Nucleus accumbens (tissue), 56 donors: ENCODE measurements at places on chromosomes 6 and 20.
A peak's percentile ranks its signal among the peaks of the same experiment; 100 is the strongest.

DNA sequence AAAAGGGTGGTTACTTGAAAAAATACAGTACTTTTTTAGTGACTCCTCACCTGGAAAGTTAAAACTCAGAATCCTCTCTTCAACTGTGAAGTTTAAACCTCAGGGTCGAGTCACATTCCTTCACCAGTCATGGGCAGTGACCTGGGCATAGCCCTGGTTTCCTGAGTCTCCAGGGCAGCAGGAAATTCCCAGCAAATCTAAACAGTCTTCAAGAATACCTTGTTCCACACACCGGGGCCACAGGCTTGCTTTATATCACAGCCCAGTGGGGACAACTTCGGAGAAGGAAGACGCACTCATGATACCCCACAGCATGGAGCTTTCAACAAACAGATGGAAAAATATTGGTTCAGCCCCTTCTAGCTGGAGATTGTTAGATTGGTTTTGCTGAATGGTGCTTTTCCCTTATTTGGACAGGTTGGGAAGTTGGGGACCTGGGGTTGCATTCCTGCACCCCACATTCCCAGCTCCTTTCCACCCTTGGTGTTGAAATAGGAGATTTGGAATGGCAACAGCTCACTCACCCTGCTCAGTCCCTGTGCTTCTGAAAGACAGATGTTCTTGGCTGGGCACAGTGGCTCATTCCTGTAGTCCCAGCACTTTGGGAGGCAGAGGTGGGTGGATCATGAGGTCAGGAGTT is 113.0 kb upstream of the TMEM170B start:
- DNase-seq: no peak

DNA sequence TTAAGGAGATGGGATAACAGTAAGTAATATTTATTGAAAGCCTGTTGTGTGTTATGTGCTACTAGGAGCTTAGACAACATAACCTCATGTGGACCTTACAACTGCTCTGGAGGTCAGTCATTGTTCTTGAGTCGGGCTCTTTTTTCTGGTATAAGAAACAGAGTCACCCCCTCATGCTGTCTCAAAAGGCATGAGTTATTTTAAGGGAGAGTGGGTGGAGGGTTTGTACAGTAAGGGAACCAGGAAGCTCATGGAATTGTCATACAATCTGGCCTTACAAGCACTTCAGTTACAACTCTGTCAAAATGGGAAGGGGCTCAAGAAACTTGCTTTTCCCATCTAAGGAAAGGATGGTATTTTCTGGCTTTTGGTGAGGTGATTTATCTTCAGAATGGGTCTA is 16.5 kb upstream of the DSE start:
- no peak for DNase-seq

- no peak for DNase-seq
These were observed 392.9 kb downstream of the GJA1 start for GRCh38 chr6:121828146-121828886.

GRCh38 chr6:100899202-100899601 is 18.1 kb upstream of the ASCC3 start:
- no peak for DNase-seq

DNA sequence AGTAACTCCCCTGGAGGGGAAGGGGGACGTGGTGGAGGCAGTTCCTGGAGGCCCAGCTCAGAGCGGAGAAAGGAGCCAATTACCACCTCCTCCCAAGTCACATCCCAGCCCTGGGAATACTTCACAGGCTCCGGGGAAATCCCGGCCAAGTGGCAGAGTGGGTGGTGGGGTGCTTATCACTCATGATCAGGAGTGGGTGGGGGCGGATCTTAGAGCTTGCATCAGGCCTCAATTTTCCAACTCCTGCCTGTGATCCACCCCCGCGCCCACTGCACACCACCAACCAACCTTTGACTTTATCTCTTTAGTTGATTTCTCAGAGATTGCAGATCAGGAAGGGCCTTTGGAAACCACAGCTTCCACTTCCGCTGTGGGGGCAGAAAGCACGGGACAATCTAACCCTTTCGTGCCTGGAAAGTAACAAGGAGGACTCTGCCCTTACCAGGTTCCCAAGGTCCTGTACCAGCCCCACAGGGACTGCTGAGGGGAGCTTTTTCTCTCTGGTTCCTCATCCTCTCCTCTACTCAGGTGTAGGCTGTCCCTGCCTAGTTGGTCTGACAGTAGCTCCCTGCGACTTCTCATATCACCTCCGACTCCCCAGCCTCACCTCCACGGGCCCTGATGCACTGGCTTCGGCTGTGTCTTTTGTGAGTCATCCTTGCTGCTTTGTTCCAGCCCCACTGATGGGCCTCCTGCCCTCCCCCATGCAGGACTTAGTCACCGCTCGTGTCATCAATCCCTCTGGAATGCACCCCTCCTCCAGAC is 24.9 kb upstream of the IER3 start:
- peak; percentile 35 for DNase-seq

DNA sequence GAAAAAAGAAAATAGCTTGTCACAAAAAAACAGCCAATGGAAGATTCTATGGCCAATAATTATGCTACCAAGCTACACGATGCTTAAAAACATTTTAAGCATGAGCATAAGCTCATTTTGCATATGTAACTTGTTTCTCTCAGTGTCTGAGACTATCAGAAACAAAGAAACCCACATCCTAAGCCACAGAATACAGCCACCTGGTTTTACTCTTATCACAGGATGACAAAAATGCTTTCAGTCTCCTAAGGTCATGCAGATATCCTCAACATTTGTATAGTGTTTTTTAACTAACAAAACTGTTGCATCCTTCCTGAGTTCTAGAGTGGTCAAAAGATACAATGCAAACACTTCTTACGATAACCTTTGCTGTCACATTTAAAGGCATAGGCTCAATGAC is 172.1 kb upstream of the RUNX2 start:
- DNase-seq: no peak

- no peak for DNase-seq
These were observed 184.3 kb downstream of the TBXT start for GRCh38 chr6:165983112-165984072.

GRCh38 chr6:150334790-150335783 is 33.7 kb upstream of the IYD start:
- no peak for DNase-seq

DNA sequence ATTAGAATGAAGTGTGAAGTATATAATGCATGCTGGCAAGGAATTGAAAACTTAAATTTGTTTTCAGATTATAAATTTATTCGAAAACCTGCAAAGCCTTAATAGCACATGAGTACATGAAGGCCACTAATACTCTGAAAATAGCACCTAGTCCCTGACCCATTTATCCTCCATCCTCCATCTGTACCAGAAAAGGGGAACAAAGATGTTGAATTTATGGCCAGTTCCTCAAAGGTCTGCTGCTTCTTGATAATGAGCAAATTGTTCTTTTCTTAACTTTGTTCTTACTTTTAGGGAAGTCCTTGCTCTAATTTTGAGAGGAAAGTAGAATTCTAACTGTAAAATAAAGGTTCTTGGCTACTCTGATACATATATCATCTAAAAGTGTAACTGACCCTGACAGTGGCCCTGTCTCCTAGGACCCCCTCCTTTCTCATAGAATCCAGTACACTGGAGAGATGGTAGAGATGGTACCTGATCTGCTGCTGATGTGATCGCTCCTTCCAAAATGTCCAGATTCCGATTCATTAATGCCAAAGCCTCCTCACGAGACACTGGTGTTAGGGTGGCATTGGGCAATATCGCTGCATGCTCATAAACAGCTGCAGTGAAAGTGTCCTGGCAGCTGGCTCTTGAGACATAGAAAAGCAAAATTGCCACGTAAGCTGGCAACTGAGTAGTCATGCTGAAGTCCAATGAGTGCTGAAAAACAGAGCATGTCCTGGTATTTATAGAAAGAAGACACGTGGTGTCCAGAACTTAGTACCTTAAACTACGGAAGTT is at the start of gene VNN1:
Gene VNN1 (minus strand): TSS at position 704 of the 783 bp plus-strand sequence. CDS start 20 bp downstream, at position 684.
- DNase-seq: no peak

GRCh38 chr6:101397199-101397598 is 3.7 kb downstream of the GRIK2 start:
- DNase-seq: no peak

DNA sequence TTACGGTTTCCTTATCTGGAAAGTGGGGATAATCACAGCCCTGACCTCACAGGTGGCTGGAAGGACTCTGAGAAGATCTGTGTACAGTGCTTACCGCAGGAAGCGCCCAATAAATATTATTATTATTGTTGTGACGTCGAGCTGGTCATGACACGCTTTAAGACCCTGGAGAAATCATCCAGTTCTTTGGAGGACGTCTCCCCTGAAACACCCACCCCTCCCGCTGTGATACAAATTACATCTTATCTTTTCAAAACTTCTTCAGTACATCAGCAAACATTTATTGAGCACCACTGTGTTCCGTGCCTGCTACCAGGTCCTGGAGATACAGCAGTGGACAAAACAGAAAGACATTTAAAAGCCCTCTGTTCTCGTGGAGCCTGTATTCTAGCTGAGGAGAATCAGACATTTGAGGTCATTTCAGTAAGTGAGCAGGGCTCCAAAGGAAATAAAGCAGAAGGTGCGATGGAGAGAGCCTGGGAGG is 118.7 kb downstream of the CEBPB start:
- no peak for DNase-seq

DNA sequence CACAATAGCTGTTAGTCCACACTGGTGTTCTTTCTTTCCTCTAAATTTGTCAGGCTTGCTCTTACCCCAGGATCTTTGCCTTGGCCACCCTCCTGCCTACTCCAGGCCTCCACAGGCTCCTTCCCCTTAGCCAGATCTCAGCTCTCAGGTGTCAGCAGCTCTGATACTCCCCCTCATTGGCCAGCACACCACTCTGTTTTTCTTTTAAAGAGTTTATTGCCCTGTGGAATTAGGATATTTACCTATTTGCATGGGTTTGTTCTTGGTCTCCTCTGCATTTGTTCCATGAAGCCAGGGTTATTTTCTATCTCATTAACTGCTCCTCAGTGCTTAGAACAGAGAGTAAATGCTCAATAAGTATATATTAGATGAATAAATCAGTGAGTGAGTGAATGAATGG is 36.8 kb downstream of the GCNT2 start:
- DNase-seq: no peak

DNA sequence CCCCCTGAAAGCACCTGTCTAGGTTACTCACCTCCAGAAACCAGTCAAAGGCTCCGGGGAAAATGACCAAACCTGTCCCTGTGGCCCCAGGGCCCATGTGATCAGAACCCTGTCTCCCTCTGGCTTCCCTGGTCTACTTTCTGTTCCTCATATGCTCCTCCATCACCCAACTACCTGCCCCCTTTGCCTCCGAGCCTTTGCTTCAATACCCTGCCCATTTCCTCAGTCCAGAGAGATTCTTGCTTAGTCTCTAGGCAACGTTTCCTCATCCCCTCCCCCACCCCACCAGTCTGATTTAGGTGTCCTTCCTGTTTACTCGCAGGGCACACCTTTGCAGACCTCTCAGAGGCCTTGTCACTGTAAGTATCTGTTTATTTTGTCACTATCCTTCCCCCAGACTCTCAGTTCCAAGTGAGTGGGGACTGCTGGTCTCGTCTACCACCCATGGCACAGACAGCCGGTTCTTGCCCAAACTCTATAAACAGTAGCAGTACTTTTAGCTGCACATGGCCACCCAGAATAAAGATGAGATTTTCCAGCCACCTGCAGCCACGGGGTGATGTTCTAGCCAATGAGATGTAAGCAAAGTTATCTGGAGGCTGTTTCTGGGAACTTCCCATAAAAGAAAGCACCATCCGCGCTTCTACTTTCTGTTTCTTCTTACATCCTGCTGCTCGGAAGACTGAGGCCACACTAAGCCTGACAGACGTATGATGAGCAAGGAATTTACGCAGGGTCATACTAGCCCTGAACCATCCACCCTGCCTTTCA is 13.3 kb downstream of the ELOVL5 start:
- DNase-seq: no peak

DNA sequence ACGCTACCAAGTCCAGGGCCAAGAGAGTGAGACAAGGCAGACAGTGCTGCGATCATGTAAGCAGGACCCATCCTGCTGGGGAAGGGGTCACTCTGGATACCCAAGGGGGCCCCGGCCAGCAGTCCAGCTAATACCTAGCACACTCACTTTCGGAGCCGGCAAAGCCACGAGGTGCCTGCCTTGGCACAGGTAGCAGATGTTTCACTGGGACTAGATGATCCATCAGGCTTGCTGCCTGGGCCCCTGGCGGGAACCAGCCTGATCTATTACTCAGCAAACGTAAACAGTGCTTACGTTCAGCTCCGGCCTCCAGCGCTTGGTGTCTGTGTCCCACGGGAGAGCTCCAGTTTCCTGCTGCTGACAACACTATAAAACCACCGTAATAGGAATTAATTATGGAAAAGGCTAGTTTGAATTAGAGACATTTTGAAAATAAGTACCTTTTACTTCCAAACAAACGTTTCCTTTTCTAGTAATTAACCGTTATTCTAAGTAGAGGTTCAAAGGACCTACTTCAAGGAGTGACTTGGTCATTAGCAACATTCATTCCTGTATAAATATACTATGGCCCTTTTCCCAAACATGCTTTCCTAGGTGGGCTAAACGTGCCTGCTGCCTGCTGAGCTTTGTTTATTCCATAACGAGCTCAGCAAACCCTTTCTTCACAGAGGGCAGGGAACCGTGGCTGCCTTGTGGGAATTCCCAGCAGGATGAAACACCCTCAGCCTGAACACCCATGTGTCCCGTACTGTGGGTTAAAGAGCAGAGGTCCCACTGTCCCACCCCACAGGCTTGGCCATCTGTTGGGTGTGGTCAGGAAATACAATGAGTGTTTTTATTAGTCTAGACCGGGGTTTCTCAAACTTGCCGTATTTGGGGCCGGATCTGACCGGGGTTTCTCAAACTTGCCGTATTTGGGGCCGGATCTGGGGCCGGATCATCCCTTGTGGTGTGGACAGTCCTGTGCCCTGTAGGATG is 18.4 kb downstream of the SLC22A23 start:
- no peak for DNase-seq

GRCh38 chr20:41830702-41831101 is 212.5 kb upstream of the CHD6 start:
- DNase-seq: no peak

- no peak for DNase-seq
These were observed 53.1 kb downstream of the CPNE5 start for GRCh38 chr6:36786055-36786675.

- DNase-seq: no peak
These were observed 61.8 kb downstream of the RPP40 start for GRCh38 chr6:4941782-4942672.

GRCh38 chr6:128508588-128509296 is 11.7 kb downstream of the PTPRK start:
- DNase-seq: no peak

DNA sequence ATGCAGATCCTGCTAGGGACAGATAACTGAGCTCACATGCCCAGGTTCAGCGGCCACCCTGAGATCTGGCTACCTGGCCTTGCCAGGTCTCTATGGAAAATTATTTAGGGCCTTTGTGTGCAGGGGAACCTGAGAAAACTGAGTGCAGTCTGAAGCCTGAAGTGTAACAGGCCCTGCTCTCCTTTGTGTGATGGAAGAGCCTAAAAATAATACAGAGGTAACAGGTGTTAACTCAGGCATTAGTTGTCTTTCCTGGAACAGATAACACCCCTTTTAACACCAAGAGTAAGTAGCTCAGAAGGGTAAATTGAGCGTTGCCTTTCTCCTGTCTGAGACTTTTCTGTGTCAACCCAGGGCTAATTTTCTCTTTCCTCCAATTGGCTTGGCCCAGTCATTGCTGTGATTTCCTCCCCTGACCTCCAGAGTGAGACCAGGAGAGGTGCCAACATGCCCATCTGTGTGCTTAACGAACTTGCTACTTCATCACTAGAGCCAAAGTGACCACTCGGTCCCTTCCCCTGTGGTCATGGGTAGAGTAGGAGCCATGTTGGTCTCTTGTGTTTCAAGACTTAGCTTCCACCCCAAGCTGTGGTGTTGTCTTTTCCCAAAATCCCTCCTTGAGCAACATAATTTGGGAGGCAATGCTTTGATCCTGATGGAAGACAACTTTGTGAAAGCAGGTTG is 304.4 kb upstream of the JAG1 start:
- DNase-seq: no peak

- DNase-seq: no peak
These were observed 117.9 kb downstream of the SIM1 start for GRCh38 chr6:100346828-100347227.
